ENCODE measurements at places on chromosomes 5 and 9.

DNA sequence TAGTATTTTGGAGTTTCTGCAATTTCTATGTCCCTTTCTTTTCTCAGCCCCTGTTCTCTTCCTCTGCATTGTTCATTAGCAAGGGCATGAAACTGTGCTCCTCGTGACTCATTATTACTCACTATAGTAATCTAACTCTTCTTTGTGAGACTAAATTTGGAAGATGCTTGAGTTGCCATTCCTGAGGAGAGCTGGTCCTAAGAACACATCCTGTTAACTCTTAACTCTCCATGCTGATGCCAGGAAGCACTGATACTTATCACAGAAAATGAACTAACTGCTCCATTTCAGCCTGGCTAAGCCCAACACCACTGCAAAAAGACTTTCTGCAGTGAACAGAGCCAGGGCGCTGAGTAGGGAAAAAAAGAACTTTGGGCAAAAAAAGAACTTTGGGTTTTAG, 10.6 kb upstream of the CSNK1A1 start:
- DNase-seq, result no peak

GRCh38 chr5:113271015-113271414, 163.8 kb downstream of the TSSK1B start:
- DNase-seq, result no peak

DNA sequence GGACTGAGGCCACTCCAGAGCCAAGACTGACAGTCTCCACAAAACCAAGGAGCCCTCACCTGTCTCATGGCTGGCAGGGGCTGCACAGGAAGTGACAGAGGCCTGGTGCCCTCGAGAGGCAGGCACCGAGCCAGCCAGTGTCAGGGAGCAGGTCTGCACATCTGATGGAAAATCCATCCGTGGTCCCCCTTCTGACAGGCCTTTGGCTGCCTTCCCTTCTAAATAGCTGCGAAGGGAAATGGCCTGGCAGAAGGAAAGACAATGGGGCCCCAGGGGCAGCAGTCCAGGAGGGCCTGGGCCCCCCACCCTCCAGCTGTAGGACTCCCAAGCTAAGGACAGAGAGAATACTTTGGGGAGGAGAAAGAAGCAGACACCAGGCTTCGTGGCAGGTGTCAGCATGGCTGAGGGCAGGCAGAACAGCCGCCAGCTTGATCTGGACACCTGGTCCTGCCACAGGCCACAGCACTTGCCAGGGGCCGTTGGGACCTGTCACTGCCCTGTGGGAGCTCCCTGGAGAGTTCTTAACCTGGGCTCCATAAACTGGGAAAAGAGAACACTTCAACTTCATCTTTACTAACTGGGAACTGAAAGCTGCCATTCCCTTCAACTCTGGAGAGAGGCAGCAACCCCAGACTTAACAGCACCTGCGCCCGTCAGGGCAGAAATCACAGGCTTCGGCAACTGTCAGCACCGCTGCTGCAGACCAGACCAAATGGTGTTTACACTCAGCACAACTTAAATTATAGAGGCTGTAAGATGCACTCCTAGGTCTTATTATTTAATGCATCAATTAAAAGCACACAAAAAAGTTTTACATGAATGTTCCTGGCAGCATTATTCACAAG, 22.0 kb downstream of the ADAMTS2 start:
- DNase-seq, result no peak

DNA sequence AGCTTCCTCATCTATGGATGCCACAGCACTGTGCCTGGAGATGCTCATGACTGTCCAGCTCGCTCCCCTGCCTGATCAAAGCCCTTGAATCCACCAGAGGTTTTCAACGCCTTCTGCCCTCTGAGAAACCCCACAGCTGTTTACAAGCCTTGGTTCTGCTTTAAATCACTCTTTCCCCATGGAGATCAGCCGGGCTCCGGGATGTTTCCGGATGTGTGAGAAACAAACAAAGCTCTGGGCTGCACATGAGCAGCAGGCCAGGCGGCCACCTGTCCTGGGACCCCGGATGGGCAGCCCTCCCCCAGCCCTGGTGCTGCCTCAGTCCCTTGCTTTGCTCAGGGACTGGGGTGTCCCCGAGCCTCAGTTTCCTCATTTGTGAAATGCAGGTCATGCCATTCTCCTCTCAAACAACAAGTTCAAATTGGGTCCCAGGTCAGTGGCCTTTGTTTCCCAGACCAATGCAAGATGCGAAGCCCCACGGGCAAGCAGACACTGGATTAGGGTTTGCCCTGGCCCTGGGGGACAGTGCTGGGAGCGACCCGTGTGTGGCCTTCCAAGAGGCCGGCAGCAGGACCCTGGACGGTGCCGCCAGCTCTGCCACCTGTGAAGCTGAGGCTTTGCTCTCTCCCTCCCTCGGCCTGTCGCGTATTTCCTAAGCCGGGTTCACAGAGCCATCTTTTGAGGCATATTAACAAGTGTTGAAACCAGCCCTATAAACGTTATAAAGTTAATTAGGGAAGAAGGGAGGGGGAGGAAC, 42.4 kb upstream of the PHYKPL start:
- DNase-seq, result no peak

GRCh38 chr5:172162323-172162986, 25.6 kb downstream of the STK10 start:
- DNase-seq, result no peak

DNA sequence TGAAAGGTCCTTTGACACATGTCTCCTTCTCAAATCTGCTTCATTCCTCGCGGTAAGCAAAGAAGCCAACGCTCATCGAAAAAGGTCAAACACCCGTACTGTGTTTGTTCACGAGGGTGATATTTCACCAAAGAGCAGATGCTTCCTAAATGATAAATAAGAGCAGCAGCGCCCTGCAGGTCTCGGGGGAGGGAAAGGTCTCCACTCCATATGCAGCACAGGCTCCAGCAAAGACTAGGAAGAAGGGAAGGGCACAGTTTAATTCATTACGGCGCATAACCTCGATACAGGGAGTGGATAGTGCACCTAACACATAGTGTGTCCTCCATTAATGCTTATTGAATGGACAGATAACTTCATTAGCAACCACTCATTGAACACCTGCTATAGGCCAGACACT, 593.3 kb downstream of the CDK5RAP2 start:
- DNase-seq, result no peak
